ENCODE measurements at places on chromosomes 11 and 22.
A peak's percentile ranks its signal among the peaks of the same experiment; 100 is the strongest.

DNA sequence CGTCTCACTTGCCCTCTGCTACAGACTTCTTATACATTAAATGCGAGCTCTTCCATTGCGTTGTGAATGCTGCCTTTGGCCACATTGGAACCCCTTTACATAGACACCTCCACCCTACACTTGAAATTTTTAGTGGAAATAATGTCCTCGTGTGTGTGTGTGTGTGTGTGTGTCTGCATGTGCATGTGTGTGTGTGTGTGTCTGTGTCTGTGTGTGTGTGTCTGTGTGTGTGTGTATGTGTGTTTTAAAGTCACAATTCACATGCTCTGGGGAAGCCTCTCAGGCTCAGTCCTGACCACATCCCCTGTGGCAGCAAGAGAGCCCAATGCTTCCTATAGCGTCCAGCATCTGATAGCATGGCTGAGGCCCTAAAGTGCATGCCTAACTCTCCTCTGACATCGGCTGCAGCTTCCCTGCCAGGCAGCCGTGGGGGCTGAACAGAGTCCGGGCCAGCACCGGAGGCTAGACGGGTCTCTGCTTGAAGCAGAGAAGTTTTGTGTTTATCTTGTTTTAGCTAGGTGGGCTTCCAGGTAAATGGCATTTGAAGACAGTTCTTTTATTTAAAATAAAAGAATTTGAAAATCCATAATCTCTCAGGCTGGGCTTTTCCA, 64.5 kb upstream of the EMID1 start:
- H3K36me3 ChIP-seq = no peaks in the 10 kb centered on the region
- no peak overlapping the region for H3K27ac ChIP-seq
- no peaks in the 10 kb centered on the region for H3K27me3 ChIP-seq
- DNase-seq = no peak
- H3K4me1 ChIP-seq = no peaks in the 10 kb centered on the region

GRCh38 chr22:50278461-50278860, 8.3 kb upstream of the MAPK11 start:
- no peaks in the 10 kb centered on the region for H3K27me3 ChIP-seq
- H3K4me3 ChIP-seq = no peak overlapping the region
- no peak overlapping the region for H3K27ac ChIP-seq
- no peaks in the 10 kb centered on the region for H3K4me1 ChIP-seq
- no peak for DNase-seq
- peaks cover 4% of the 10 kb centered on the region for H3K36me3 ChIP-seq

- H3K27ac ChIP-seq = no peak overlapping the region
- H3K27me3 ChIP-seq = no peaks in the 10 kb centered on the region
- H3K4me3 ChIP-seq = no peak overlapping the region
- H3K4me1 ChIP-seq = peaks cover 4% of the 10 kb centered on the region
Observed at GRCh38 chr11:19597206-19597605, 115.4 kb upstream of the NAV2 start.

GRCh38 chr11:134313821-134314607, 17.8 kb upstream of the GLB1L2 start:
- H3K36me3 ChIP-seq = no peaks in the 10 kb centered on the region
- H3K4me3 ChIP-seq = no peak overlapping the region
- no peaks in the 10 kb centered on the region for H3K27me3 ChIP-seq
- H3K27ac ChIP-seq = no peak overlapping the region

DNA sequence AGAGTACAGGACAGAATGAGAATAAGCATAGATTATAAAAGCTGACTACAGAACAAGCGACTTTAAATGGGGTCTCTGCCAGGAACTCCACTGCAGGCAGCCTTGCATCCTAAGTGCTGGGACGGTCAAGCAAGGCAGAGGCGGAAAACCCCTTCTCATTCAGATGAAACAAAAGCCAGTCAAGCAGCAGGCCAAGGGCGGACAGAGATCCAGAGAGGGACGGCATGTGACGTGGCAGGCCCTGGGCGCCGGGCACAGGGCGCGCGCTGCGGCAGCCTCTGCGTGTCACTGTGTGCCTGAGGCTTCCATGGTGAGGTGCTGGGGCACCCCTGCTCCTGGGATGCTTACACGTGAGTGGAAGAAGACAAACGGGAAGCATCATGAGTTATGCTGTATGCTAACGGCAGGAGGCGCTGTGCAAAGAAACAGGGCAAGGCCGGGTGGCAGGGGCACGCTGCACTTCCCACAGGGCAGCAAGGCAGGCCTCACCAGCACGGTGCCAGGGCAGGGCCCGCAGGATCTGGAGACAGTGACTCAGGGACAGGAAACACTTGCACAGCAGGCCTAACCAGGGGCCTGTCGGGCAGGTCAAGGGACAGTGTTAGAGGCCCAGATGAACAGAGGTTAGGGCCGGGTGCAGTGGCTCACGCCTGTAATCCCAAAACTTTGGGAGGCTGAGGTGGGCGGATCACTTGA, 6.2 kb downstream of the TOLLIP start:
- DNase-seq = peak; percentile 6
- no peaks in the 10 kb centered on the region for H3K36me3 ChIP-seq
- peaks cover 34% of the 10 kb centered on the region for H3K4me1 ChIP-seq
